CD4-positive, alpha-beta T cell treated with Interleukin-4 for 4 hours (primary cell): ENCODE measurements at places on chromosomes 7 and 10.

- DNase-seq = no peak
These were observed 443 bp downstream of the MYOF start for GRCh38 chr10:93481637-93482144.

GRCh38 chr7:20991544-20991943 is 204.9 kb upstream of the SP8 start:
- no peak for DNase-seq

DNA sequence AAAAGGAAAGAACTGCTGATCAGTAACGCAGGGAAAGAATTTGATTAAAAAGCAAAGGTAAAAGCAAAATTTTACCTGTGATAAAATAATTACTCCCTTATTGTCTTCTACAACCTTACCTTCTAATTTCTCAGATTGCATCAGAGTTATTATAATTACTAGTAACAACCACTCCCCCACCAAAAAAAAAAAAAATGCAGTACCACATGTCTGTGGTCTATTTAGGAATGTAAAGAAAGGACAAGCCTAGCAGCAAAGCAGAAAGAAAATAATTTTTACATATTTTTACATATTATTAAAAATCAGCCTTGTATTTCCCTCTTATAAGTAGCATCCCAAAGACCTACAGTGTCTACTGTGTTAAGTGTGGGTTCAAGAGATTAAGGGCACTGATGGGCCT is 430.4 kb downstream of the TFEC start:
- DNase-seq = no peak

DNA sequence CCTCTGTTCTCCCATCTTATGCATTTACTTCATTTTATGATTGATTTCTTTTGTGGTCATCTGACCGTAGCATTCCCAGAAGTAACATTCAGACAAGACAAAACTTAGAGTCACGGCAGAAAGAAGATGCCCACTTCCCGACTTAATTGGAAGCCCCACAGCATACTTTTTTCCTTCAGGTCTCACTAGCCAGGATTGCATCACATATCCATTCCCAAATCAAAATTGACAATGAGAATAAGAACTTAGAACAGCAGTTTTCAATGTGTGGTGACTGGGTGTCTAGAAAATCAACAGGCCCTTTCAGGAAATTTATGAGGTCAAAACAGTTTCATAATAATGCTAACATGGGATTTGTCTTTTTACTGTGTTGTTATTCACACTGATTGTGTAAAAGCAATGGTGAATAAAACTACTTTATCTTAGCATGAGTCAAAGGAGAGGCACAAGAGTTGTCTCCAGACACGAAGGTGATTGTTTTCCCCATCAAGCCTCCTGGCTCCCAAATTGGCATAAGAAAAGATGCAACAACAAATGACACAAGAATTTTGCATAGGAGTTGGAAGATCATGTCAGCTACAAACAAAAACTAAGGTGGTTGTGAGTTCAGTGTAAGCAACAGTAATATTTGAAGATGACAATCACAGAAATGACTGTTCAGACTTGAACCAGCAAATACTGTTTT is 493.9 kb downstream of the HTR7 start:
- DNase-seq = no peak

GRCh38 chr10:62384057-62384446 is 9.9 kb downstream of the ZNF365 start:
- peak; percentile 94 for DNase-seq

DNA sequence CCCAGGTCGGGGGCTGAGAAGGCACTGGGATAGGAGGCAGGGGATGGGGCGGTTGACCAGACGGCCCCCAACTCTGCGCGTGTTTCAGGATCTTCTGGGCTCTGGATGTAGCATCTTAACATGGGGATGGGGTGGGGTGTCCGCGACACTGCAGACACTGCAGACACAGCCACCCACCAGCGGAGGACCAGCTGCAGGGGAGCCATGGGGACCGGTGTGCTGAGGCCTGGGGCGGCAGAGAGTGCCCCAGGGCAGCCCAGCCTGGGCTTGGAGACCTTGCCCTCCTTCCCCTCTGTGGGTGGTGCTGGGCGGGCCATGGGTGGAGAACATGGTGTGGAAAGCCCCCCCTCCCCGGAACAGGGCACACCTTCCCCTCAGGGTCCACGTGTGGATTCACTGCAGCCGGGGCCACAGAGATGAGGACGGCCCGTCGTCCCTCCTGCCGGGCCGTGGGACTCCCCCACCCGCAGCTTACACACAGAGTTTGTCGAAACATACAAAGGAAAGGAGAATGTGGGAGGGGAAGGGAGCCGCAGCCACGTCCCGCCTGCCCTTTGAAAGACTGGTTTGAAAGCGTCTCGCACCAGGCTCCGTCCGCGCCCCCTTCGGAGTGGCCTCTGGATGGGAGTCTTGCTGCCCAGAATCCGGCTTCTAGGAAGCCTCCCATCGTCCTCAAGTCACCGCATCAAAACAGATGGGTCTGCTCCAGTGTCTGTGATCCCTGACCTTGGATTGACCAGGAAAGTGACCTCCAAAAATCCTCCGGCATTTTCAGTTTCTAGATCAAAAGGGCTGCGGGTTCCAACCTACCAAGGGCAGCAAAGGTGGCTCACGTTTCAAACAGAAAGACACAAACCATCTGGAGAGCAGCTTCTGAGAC is 91.5 kb upstream of the TCERG1L start:
- DNase-seq = no peak

DNA sequence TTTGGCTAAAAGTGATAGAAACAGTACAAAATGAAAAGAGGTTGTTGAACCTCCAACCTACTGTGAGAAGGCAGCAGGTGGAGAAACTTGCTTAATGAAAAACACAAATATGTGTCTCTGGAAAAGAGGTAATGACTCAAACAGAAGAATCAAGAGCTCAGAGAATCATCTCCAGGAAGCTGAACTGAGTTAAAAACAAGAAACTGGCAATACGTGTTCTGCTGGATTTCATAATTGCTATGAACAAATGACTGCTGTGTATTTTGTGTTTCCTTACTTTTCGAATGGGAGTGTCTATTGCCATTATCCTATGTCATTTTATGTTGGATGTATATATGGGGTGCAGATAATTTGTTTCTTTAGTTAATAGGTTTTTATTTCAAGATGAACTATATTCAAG is 401.1 kb downstream of the DGKB start:
- no peak for DNase-seq

DNA sequence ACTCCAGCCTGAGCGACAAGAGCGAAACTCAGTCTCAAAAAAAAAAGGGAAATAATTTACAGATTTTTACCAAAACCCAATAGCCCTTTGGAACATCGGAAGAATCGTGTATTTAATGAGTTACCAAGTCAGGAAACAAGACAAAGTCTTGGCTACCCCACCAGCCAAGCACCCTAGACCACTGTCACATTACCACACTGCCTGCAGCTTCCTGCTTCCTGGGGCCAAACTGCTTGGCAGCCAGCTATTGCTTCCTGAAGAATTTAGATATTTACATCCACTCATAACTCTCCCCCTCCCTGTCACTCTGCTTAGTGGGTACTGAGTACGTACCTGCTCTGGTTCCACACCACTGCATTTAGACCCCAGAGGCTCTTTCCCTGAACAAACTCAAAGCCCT is 14.1 kb upstream of the TNPO3 start:
- DNase-seq = no peak

- DNase-seq = no peak
These were observed 71.1 kb upstream of the KAT6B start for GRCh38 chr10:74755273-74755672.

DNA sequence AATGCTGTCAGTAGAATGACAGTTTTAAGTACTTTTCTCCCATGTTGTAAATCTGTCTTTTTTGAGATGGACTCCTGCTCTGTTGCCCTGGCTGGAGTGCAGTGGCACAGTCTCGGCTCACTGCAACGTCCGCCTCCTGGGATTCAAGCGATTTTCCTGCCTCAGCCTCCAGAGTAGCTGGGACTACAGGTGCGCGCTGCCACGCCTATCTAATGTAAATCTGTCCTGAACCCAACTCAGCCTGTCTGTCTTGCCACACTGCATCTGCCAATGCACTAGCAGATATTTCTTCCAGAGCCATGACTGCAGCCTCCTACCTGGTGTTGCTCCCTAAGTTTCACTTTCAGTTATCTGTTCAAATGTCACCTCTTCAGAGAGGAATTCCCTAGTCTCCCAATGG is 264.1 kb downstream of the PHF14 start:
- no peak for DNase-seq

DNA sequence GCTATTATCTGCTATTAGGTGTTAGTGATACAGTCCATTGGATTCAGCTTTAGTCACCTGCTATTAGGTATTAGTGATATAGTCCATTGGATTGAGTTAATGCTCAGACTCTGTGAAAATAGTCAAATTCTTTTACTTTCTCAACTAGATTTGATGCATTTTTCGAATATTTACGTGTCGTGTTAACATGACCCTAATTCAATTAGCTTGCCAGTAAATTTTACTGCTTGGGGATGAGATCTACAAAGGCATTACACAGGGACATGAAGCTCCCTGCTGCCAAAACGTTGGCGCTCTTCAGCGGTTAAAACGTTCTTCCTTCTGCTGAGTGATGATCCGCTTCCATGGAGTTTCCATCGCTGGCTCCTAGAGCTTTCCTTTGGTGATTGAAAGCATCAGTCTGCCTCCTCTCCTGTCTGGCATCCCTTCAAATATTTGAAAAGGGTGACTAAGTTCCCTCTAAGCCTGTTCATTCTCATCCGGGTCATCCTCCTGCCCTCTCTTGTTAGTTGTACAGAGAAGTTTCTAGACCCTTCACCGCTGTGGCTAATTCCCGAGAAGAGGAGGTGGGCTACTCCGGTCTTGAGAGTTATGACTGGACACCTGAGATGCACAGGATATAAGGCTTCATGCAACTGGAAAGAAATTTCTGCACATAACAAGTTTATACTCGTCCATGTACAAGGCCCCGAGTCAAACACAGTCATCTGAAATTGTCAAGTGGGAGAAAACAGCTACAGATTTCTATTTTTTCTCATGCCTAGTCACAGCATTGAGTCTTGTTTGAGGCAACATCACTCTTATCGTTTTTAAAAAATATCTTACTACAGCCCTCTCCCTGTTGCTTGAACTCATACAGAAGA is 254.0 kb downstream of the KLF6 start:
- no peak for DNase-seq

DNA sequence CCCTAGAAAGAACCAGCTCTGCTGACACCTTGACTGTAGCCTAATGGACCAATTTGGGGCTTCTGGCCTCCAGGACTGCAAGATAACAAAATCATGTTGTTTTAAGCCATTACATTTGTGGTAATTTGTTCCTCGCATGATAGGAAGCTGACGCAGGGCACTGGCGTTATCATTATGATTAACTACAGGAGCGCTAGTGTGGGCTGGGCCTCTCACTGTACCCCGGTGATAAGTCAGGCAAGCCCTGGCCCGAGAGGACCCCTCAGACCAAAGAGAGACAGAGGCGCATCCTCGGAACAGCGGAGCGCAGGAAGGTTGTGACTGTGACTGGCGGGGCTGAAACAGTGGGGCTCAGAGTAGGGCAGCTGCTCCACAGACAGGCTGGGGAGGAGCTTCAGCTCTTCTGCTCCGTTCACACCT is 150.3 kb upstream of the CHST15 start:
- DNase-seq = no peak

- no peak for DNase-seq
These were observed 77.9 kb downstream of the ZMIZ1 start for GRCh38 chr10:79146611-79147130.

DNA sequence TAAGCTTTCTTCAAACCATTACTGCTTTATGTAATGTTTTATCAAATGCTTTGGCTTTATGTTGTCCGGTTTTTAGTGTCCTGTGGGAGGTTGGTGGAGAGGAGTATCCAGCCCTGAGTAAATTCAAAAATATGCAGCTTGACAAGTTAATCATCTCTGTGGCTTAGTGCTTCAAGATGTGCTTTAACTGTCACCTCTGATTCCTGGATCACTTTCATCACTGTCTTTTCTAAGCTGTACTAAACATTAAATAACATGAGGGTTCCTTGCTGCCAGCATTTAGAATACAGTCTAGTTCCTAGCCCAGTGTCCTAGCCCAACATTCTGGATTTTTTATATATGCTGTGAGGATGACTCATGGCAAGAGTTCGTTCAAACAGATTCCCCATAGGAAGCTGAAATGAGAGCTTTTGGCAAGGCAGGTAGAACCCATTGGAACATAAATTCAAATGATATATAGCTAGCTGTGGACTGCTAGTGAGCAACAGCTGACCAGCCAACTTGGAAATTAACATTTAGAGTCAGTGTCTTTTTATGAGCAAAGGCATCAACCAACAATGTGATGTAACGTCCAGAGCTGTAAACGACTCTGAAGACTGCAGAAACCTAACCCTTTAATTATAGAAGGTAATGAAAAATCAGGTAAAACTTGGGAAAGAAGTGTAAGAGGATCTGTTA is 80.6 kb upstream of the OIT3 start:
- DNase-seq = no peak

GRCh38 chr7:132501956-132502355 is 74.3 kb downstream of the PLXNA4 start:
- DNase-seq = no peak

DNA sequence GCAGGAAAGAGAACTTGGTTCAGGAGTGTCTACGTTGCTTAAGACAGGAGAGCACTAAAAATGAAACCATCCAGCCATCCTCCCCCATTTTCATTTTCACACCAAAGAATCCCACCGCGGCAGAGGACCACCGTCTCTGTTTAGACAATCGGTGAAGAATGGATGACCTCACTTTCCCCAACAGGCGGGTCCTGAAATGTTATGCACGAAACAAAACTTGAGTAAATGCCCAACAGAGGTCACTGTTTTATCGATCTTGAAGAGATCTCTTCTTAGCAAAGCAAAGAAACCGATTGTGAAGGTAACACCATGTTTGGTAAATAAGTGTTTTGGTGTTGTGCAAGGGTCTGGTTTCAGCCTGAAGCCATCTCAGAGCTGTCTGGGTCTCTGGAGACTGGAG is 1.4 kb upstream of the IL6 start:
- no peak for DNase-seq

DNA sequence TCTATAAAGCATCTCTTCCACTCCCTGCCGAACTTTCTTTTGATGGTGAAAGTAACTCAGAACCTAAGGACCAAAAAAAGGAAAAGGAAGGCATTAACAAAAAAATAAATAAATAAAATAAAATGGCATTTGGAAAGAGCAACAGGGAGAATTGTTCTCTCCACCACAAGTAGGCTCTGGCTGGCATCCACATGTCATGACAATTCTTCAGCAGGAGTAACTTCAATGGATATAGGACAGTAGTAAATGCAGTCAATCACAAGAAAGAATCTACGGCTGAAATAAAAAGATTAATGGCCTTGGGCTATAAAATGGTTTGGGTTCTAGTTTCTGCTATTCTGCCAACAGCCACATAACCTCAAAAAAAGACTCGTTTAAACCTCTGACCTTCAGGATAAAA is 23.9 kb downstream of the NCAPG2 start:
- no peak for DNase-seq

GRCh38 chr10:850093-850492 is 81.4 kb downstream of the LARP4B start:
- no peak for DNase-seq

GRCh38 chr10:96512524-96513304 is 1.0 kb downstream of the TLL2 start:
- no peak for DNase-seq

- no peak for DNase-seq
These were observed 199.1 kb downstream of the MAD1L1 start for GRCh38 chr7:2033586-2034135.
